B cell (primary cell): ENCODE measurements at places on chromosomes 7 and 10. TPM values are rescaled to one million over a fixed set of nuclear protein-coding genes. Genes with fewer than 3 reads are reported as not detected.

DNA sequence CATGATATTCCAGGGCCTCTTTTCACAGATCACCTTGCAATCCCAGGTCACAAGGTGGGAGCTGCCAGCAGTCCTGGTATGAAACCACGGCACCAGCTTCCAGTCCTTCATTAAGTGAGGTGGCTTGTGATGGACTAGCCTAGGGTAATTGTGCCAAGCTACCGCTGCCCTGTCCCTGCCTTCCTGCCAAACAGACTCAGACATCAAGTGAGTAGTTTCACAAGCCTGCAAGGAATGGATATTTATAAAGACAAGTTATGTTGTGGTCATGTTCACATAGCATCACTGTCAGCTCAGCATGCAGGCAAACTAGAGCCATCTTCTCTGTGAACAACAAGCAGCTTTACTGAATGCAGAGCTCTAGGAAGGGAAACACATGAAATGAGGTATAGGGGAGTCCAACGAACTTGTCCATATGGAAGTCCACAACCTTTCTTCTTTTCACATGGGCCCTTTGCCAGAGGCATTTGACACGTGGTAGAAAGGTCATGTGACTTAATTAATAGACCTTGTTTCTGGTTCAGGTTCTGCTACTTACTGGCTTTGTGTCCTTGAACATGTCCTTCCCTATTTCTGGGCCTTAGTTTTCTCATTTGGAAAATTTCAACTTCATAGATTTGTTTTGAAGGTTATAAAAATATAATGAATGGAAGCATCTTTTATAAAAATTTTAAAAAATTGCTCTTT, 1061.2 kb downstream of the KCNMA1 start:
- H3K27me3 ChIP-seq: no peaks in the 10 kb centered on the region
- no peak overlapping the region for H3K27ac ChIP-seq
- H3K4me3 ChIP-seq: no peak overlapping the region
- no peak for DNase-seq

- DNase-seq: peak; percentile 4
- no peaks in the 10 kb centered on the region for H3K27me3 ChIP-seq
- H3K4me3 ChIP-seq: no peak overlapping the region
Measured at GRCh38 chr10:86798611-86799010, 42.2 kb downstream of the BMPR1A start.

TDRD1 gene
- 0.22 and 0.29 TPM in 2 replicates for total RNA-seq

WDFY4 gene
- total RNA-seq: 560 and 570 TPM in 2 replicates

UPK3BL1 gene
- total RNA-seq: 85.4 and 97.7 TPM in 2 replicates

GRCh38 chr10:14803827-14804226, 29.1 kb upstream of the FAM107B start:
- DNase-seq: no peak
- no peaks in the 10 kb centered on the region for H3K36me3 ChIP-seq
- no peak overlapping the region for H3K27ac ChIP-seq
- H3K27me3 ChIP-seq: no peaks in the 10 kb centered on the region
- no peak overlapping the region for H3K4me3 ChIP-seq

GRCh38 chr7:111059833-111060232, 31.1 kb upstream of the LRRN3 start:
- H3K4me3 ChIP-seq: no peak overlapping the region
- no peak for DNase-seq

GRCh38 chr7:99733003-99733402, 2.0 kb downstream of the CYP3A7 start:
- DNase-seq: no peak
- H3K4me3 ChIP-seq: no peak overlapping the region
- no peaks in the 10 kb centered on the region for H3K27me3 ChIP-seq
- H3K27ac ChIP-seq: no peak overlapping the region
- no peaks in the 10 kb centered on the region for H3K36me3 ChIP-seq

AP5Z1 gene
- total RNA-seq: 108 and 113 TPM in 2 replicates

- no peak overlapping the region for H3K27ac ChIP-seq
- DNase-seq: no peak
- H3K36me3 ChIP-seq: no peaks in the 10 kb centered on the region
- no peaks in the 10 kb centered on the region for H3K4me1 ChIP-seq
- no peaks in the 10 kb centered on the region for H3K27me3 ChIP-seq
- H3K4me3 ChIP-seq: no peak overlapping the region
Measured at GRCh38 chr10:93710333-93710909, 8.0 kb upstream of the FRA10AC1 start.

DNA sequence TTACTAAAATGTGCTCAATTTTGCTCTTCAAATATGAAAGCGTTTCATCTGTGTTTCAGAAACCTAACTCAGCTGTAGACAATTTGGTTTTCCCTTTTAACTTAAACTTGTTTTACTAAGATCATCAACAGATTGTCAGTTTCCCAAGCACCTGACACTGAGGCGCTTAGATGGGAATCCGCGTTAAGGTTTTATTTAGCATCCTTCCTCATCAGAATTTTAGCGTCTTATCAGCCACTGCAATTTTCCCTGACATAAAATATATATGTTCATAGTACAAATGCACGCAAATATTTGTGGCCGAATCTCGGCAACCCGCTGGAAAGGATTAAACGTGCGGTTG, 1.2 kb downstream of the SGCE start:
- H3K4me3 ChIP-seq: peak overlapping the region; percentile 63
- H3K27me3 ChIP-seq: no peaks in the 10 kb centered on the region

GRCh38 chr10:126012485-126012884, 116.1 kb downstream of the FANK1 start:
- H3K4me3 ChIP-seq: no peak overlapping the region
- DNase-seq: no peak
- H3K27ac ChIP-seq: no peak overlapping the region
- H3K36me3 ChIP-seq: no peaks in the 10 kb centered on the region

GRCh38 chr10:3051692-3052091, 15.7 kb upstream of the PFKP start:
- no peak for DNase-seq
- no peak overlapping the region for H3K27ac ChIP-seq
- no peaks in the 10 kb centered on the region for H3K36me3 ChIP-seq
- no peaks in the 10 kb centered on the region for H3K4me1 ChIP-seq
